ENCODE measurements at places on chromosomes 16 and 17.
A peak's percentile ranks its signal among the peaks of the same experiment; 100 is the strongest.

DNA sequence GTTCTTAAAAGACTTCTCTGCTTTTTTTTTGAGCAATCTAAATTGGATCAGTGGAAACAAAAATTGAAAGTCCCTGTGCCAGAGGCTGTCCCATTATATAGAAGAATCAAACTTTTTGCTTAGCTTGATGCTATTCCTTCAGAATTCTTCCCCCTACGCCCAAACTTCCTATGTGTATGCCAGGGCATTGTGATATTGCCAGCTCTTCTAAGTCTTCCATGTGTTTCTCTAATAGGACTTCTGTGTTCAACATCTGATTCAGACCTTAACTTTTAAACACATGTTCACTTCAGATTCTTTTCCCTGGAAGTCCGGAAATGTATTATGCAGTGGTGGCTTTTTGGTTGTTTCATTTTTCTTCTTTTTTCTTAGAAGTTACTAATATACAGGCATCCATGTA lies 18.7 kb downstream of the PTRH2 start:
- DNase-seq, result no peak

GRCh38 chr17:40516581-40517285 lies 15.3 kb upstream of the TNS4 start:
- DNase-seq, result peak; percentile 73

DNA sequence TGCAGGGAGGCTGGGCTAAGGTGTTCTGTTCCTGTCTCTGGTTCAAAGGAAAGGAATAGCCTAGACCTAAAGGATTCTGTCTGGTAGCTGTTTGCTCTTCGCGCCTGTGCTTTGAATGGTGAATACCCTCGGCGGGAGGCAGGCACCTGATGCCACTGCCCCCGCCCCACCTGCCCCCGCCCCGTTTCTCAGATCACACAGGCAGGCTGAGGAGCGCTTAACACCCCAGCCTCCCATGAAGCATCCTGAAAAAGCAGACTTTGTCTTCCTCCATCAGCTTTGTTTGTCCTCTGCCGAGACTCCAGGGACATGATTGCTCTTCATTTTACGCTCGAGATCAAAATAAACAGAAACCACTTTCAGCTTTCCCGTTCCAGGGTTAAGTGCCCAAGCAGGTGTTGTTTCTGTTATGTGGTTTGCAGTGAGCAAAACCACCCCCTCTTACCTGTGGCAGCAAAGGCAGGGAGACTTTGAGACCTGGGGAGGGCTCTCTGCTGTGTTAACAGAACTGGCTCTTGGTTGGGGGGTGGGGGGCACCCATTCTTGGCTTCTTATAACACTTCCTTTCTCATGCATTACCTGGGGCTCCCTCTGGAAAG lies 452.1 kb downstream of the WWOX start:
- DNase-seq, result no peak

DNA sequence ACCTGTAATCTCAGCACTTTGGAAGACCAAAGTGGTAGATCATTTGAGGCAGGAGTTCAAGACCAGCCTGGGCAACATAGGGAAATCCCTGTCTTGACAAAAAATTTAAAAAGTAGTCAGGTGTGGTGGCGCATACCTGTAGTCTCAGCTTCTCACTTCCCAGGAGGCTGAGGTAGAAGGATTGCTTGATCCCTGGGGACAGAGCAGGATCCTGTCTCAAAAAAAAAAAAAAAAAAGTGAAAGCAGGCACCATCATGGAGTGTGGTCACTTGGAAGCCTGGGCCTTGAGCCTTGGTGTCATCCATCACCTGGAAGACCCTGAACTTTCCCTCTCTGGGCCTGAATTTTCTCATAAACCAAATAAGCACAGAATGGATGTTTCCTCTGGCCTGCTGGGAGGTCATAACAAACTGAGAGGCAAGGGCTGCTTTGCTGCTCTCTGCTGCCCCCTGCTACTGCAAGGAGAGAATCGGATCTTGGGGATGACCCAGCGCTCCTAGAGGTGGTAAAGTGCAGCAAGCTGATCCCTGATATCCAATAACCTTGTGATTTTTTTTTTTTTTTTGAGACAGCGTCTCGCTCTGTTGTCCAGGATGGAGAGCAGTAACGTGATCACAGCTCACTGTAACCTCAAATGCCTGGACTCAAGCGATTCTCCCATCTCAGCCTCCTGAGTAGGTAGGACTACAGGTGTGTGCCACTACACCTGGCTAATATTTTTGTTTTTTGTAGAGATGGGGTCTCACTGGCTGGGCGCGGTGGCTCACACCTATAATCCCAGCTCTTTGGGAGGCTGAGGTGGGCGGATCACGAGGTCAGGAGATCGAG lies 75.9 kb upstream of the RNU2-1 start:
- DNase-seq, result no peak

DNA sequence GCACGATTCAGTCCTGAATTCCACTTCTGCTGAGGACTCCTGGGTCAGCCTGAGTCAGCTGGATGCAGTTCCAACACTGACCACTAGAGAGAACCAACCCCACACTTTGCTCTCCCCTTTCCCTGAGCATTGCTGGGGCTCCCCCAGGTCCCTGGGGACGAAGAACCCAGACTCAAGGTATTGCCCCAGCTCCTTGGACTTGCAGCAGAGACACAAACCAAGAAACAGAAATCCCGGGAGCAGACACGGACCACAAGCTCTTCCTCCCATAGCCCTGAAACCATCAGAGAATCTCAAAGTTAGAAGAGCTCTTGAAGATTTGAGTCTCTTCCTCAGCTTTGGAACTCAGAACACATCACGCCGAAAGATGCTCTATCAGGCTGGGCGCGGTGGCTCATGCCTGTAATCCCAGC lies 678 bp upstream of the GH1 start:
- DNase-seq, result peak; percentile 84

DNA sequence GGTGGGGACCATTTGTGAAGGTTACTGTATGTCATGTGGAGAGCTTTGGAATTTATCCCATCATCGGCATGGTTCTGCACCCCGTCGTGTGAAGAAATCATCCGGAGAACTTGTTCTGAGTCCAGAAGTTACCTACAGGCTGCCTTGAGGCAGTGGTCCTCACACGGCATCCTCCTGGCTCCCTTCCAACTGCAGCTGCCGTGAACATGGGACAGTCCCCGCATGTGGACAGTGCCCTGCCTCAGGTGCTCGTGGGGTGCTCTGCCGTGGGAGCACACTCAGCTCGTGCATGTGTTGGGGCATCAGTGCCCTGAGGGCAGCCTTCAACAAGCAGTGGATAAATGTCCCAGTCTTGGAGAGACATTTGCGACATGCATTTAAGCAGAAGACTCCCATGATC lies 188.7 kb downstream of the KATNIP start:
- DNase-seq, result no peak

GRCh38 chr17:27493088-27493487 lies 36.8 kb downstream of the KSR1 start:
- DNase-seq, result no peak

DNA sequence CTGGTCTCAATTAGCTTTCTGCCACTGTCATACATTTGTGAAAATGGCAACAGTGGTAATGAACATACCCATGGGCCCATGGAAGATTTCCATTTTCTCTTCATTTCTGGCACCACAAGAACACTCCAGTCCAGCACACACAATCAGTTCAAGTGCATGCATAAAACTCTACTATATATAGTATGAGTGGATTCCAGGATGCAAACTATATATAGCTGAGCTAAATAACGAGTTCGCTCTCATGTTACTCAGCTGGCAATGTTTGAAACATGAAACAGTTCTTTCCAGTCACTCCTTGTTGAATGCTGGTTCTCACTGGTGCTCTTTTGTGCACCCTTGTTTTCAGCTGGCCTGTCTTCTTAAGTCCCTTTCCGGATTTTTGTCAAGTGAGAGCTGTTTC lies 75.2 kb upstream of the DHX40 start:
- DNase-seq, result no peak

- DNase-seq, result no peak
Observed at GRCh38 chr17:39763051-39763820, 25.5 kb downstream of the GRB7 start.

GRCh38 chr17:64036198-64036922 lies 15.9 kb upstream of the ICAM2 start:
- DNase-seq, result no peak

DNA sequence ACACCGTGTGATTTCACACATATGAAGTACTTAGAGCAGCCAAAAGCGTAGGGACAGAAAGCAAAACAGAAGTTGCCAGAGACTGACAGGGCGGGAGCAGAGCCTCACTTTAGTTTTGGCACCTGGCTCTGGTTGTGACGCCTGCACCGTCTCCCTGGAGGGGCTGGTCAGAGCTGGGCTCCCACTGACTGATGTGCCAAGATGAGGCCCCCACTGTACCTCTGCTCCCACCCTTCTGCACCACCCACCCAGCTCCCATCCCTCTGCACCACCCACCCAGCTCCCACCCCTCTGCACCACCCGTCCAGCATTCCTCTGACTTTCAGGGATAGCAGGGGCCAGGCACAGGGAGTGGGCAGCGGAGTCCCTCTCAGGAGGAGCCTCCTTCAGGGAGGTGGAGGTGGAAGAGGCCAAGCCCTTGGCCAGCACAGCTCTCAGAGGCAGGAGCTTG lies 3.2 kb upstream of the PRSS21 start:
- no peak for DNase-seq

DNA sequence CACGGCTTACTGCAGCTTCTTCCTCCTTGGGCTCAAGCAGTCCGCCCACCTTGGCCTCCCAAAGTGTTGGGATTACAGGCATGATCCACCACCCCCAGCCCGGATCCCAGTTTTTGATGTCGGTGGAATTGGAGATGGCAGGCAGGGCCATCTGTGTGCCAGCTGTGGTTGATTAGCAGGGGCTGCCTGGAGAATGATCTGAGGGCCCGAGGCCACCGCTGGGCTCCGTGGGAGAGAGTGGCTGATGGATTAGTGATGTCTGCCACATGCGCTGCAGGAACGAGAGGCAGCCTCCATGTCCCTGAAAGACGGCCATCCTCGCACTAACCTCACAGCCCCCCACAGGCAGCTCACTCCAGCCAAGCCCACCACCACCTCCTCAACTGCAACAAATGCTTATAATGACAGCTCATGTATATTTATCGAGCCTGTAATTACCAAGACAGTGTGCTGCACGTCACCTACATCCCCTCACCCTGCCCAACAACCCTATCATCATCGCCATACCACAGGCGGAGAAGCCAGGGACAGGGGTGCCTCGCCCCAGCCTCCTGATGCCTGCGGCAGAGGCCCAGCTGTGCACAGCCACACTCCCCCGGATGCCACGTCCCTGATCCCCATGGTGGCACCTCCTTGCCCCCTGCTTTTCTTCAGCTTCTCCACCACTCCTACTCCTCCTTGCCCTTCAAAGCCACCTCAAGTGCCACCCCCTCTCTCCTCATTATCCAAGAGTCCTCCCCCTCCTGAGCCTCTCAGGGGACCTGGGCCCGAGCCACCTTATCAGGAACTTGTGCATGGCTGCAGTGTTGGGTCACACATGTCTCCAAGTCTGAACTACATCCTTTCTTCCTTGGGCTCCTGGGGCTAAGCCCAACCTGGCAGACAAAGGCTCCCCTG lies 33.2 kb downstream of the ACTG1 start:
- DNase-seq, result no peak

- DNase-seq, result no peak
Observed at GRCh38 chr17:80191192-80191591, 21.4 kb downstream of the CARD14 start.

- no peak for DNase-seq
Observed at GRCh38 chr17:16920628-16921020, 51.3 kb downstream of the TNFRSF13B start.

DNA sequence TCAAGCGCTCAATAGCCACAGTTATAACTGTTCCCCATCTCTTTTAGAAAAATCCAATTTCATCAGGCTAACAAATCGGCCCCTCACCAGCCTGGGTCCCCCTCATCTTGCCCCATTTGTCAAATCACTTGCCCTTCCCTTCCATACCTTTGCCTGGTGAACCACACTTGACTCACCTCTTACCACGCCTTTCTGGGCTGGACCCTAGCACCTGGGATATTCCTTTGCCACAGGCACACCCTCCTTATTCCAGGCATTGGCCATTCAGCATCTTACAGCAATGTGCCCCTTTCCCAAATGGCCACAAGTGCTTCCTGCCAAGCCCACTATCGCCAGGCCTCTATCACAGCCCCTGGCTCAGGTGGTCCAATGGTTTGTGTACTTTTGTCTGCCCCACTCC lies 14.9 kb downstream of the CMTM4 start:
- no peak for DNase-seq

- DNase-seq, result peak; percentile 78
Observed at GRCh38 chr17:58200024-58200633, 7.6 kb downstream of the EPX start.

- DNase-seq, result no peak
Observed at GRCh38 chr16:73069581-73070262, 21.8 kb upstream of the ZFHX3 start.

GRCh38 chr16:11909653-11910545 lies 5.9 kb downstream of the GSPT1 start:
- no peak for DNase-seq

- DNase-seq, result no peak
Observed at GRCh38 chr17:34974179-34974578, 6.1 kb upstream of the LIG3 start.

- no peak for DNase-seq
Observed at GRCh38 chr17:36856903-36857381, 80.3 kb upstream of the LHX1 start.

- DNase-seq, result peak; percentile 65
Observed at GRCh38 chr17:52158450-52159042, at the start of gene CA10. TSS of gene CA10 (minus strand) at chr17:52158714.

- no peak for DNase-seq
Observed at GRCh38 chr17:17403065-17403464, 73.7 kb upstream of the MED9 start.

DNA sequence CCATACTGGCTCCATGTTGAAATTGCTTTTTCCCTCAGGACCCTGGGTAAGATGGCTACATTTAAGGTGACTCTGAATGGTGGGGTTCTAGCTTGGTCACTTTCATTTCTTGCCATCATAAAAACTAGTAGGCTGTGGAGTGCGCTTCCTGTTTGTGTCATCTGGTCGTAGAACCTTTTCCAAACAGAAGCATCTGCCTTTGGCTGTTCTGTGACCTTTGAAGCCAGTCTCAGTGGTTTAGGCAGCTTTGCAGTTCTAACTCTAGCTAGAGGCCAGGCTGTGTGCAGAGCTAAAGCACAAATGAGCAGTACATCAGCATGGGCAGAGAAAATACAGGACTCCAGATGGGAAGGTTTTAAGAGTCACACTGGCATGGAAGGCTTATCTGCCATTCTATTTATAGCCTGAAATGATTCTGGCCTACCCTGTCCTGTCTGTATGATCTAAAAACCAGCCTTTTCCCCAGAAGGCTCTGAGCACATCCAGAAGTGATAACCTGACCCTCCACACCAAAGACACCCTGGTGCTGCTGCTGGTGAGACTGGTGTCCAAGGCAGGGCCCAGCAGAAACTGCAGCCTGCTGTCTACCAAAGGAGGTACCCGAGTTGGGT lies 8.6 kb downstream of the ESRP2 start:
- DNase-seq, result no peak

Measured in urothelium cell line (cell line).